ENCODE measurements at places on chromosomes 6 and 20.

- no peak for DNase-seq
Observed at GRCh38 chr6:144181639-144182038, 31.3 kb downstream of the STX11 start.

DNA sequence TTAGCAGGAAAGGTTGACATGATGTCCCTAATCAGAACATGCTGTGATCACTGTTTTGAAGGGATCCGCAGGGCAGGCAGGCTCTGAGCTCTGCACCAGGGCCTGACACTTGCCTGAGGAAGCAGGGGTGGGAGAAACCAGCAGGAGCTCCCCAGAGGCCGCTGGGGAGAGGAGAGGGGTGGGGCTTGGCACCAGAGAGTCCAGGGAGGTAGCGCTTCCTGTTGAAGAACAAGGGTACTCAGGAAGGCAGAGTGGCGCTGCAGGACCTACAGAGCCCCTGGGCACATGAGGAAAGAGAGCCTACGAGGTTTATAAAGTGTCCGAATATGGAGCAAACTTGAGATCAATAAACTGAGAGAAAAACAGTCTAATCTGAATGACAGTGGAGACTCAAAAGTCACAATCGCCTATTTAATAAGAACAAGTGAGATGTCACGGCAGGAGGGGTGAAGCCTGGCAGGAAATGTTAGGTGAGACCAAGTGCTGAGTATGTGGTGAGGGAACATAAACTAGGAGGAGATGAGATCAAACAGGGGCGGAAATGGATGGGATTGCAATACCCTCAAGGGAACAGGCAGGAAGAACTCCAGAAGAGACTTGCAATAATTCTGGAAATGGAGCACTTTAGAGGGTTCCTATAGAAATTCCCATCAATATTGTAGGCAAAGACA lies 5.8 kb upstream of the TBXT start:
- DNase-seq = no peak

DNA sequence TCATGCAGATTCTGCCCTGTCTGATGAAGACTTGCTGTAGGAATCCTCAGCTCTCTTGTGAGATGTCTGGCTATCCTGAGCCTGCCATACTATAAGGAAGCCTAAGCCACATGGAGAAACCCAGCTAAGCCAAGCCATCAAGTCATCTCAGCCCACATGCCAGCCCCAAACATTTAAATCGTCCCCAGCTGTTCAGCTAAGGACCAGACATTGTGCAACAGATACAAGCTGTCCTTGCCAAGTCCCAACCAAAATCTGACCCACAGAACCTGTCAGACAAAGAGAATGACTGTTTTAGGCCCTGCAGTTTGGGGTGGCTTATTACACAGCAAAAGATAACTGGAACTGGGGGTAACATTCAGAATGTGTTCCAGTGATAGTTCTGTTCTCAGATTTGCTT lies 36.8 kb upstream of the FOXC1 start:
- no peak for DNase-seq

- DNase-seq = no peak
Observed at GRCh38 chr6:29211488-29211887, 40.8 kb downstream of the OR2J2 start.

GRCh38 chr20:50054231-50054547 lies 58.8 kb downstream of the UBE2V1 start:
- no peak for DNase-seq

DNA sequence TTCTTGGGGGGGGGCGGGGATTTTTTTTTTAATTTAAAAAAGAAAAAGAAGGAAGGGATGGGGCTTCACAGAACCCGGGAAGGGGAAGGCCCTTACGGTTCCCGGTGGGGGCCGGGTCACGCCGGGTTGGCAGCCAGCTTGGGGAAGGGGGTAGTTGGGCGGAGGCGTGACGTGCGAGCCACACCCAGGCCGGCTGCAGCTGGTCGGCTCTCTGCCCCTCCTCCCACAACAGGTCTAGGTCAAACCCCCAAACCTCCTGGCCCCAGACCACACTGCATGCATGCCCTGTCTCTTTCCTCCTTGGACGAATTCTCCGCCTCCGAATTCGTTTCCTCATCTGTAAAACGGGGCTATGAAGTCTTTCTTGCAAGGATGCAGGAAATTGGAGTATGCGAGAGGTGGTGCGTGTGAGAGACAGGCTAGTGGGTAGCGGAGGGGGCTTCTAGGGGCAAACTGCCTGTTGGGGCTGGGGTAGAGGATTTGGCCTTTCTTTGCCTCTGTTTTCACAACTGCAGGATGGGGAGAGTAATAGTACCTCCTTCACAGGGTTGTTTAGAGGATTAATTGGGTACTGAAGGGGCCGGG lies 828 bp downstream of the HCK start:
- no peak for DNase-seq

GRCh38 chr20:41616228-41616627 lies 1.9 kb downstream of the CHD6 start:
- DNase-seq = no peak

- DNase-seq = peak; percentile 58
Observed at GRCh38 chr20:25750765-25751696, 54.4 kb upstream of the ZNF337 start.

DNA sequence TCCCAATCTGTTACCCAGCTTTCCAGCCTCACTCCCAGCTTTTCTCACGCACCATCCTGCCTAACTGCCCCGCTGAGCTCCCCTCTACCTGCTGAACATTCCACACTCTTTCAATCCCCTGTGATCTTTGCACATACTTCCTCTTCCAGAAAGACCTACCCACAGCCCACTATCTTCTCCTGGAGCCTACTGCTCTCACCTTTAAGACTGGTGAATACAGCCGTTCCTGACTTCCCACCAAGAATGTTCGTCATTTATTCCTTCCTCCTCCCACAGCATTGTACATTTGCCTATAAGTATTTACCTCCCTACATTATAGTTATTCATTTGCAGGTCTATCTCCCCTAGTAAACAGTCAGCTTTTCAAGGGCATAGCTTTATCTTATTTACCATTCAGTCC lies 61.9 kb upstream of the MBOAT1 start:
- DNase-seq = no peak

- DNase-seq = no peak
Observed at GRCh38 chr20:8652396-8652795, 416.5 kb upstream of the PLCB4 start.

- no peak for DNase-seq
Observed at GRCh38 chr6:38355519-38355918, 284.2 kb downstream of the BTBD9 start.

DNA sequence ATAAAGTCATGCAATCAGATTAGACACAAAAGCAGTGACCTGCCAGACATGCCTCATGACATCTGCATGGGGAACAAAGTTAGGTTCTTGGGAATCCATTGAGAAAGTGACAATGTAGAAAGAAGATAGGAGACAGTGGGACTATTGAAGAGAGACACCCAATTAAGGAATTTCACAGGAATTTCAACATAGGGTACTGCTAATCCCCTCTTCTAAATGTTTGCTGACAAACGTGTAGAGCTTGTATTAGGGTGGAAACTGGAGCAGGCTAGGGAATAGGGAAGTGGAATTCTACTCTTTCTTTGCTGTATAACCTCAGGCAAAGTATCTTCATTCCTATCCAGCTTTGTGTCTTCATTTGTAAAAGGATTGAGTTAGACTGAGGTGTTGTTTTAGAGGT lies 409.4 kb upstream of the SASH1 start:
- no peak for DNase-seq

DNA sequence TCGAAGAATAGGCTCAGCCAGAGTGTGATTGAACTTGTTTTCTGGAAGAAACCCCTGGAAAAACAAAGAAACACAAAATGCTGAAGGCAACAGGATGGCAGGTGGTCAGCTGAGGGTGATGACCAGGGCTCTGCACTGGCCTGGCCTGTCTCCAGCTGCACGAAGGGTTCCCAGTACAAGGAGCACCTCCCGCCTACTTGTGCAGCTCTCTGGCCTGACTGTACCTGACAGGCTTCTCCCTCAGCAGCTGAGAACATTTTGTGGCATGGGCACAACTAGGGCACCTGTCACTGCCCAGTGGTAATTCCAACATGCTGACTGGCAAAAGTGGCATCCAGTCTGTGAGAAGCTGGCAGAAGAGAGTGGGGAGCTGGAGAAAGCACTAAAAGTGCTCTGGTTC lies 38.8 kb upstream of the EMILIN3 start:
- DNase-seq = no peak

DNA sequence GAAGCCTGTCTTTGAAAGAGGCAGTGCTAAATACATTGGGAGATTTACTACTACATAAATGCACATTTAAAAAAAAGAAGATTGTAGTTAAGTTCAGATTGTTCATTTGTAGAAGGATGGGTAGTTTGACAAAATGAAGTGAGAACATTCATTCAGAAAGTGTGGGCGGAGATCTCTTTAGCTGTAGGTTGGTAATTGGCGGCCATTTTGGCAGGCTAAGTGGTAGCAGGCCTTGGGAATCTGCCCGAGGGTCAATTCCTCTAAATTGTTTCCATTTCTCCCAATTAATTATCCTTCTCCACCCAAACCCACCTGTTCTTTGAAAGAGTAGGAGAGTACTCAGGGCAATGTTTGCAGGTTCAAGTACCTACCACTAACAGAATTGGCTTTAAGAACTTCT lies 17.9 kb downstream of the SOX4 start:
- no peak for DNase-seq
